Dermis blood vessel endothelial cell (primary cell): ENCODE measurements at places on chromosomes 5 and 9.

DNA sequence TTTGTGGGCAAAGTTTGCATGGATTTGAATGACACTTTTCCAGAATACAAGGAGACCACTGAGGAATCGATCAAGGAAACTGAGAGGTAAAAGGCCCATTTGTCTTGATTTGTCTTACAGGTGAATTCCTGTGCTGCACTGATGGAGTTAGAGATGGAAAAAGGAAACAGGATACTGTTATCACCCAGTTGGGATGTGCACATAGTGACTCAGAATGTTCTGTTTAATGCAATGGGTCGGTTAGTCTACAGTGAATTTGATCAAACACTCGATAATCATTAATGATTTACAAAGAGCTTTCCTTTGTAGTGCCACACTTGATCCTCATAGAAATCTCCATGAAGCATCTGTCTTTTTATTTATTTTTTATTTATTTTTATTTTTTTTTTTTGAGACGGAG is 64.7 kb downstream of the GDA start:
- DNase-seq: no peak

- DNase-seq: no peak
Measured at GRCh38 chr5:124728968-124729332, 17.5 kb downstream of the ZNF608 start.

DNA sequence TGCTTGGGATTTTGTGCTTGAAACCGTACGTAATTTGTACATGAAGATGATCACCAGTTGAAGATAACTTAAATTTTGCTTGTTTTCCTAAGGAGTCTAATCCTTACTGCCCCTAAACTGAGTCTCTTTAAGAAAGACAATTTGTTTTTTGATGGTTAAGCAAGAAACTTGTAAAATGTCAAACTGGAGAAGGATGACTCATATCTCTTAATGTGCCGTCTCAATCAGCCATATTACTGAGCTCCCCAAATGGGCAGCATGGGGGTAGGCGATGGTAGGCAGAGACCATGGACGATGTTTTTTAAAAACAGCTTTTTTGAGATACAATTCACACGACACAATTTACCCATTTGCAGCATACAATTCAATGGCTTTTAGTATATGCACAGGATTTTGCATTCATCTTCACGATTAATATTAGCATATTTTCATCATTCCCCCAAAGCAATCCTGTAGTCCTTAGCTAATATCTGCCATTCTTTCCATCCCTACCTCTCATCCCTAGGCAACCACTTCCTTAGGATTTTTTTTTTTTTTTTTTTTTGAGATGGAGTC is 14.3 kb downstream of the ARHGAP26 start:
- no peak for DNase-seq

- peak; percentile 61 for DNase-seq
Measured at GRCh38 chr5:57231607-57232006, 57.7 kb downstream of the GPBP1 start.

DNA sequence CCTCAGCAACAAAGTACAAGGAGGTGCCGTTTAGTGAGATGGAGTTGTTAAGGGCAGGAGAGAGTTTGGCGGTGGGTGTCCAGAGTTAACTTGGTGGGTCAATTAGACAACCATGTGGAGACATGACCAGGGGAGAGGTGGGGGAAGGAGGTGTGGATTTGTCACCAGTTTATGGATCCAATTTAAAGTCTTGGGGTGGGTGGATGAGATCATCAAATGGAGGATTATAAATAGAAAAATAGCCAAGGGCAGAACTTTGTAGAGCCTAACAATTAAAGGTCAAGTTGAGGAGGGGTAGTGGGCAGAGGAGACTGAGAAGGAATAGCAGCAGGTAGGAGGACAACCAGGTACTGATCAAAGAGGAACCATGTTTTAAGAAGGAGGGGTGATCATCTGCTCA is 108.7 kb upstream of the IL12B start:
- no peak for DNase-seq

DNA sequence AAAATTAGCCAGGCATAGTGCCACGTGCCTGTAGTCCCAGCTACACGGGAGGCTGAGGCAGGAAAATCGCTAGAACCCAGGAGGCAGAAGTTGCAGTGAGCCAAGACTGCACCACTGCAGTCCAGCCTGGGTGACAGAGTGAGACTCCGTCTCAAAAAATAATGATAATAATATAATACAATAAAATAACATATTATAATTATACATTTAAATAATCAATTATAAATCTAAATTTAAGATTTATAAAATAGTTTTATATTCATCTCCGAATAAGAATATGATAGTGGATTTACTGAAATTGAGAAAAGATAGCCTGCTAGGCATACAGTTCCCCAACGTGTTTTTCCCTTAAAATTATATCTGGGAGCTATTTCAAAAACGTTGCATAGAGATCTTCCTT is 599.6 kb downstream of the CDH18 start:
- DNase-seq: no peak
